GM12864 (cell line): ENCODE measurements at places on chromosomes 3 and 15.

DNA sequence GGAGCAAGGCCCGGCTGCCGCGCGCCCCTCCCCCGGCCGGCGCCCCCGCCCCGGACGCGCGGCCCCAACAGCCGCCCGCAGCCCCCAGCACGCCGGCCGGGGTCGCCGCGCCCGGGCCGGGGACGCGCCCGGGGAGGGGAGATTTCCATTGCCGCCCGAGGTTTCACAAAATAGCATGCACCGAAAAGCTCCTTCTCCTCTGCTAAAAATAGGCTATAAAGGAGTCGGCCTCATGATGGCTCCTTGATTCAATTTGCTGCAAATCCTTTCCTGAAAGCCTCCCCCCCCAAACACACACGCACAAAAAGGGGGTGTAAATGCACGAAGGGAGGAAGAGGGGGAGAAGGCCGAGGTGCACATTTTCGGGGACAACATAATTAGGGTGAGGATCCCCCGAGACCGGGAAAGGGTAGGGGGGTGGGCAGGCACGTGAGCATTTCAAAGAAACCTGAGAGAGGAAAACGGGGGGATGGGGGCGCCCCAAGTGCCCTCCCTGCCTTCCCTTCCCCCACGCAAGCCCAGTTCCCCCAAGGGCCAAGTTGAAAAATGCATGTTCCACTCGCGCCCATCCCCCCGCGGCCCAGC is 734 bp downstream of the TBL1XR1 start:
- DNase-seq: no peak

GRCh38 chr3:178206521-178206920 is 329.7 kb upstream of the KCNMB2 start:
- no peak for DNase-seq

DNA sequence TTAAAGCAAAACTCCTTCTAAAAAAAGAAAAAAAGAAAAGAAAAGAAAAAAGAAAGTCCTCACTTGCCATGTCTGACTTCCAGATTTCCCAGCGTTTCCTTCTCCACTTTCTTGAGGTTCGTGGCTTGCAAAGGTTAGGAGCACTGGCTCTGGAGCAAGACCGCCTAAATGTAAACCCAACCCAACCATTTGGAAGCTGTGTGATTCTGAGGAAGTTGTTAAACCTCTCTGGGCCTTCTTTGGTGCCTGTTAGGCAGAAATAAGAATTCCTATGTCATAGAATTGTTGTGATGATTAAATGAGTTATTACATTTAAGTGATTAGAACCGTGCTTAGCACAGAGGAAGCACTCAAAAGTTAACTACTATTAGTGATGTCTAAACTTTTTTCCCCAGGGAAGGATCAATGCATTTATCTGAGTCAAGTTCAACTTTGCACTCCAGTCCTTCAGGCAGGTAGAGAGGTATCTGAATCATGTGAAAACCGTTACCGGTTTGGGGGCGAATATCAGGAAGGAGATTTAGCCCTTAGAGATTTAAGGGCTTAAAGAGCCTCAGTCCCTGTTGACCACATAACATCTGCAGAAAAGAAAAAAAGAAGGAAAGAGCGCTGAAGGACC is 78.3 kb upstream of the HES1 start:
- no peak for DNase-seq

GRCh38 chr3:42638339-42638842 is 15.1 kb upstream of the ZBTB47 start:
- no peak for DNase-seq

- no peak for DNase-seq
Measured at GRCh38 chr3:54353546-54353945, 231.2 kb downstream of the CACNA2D3 start.

DNA sequence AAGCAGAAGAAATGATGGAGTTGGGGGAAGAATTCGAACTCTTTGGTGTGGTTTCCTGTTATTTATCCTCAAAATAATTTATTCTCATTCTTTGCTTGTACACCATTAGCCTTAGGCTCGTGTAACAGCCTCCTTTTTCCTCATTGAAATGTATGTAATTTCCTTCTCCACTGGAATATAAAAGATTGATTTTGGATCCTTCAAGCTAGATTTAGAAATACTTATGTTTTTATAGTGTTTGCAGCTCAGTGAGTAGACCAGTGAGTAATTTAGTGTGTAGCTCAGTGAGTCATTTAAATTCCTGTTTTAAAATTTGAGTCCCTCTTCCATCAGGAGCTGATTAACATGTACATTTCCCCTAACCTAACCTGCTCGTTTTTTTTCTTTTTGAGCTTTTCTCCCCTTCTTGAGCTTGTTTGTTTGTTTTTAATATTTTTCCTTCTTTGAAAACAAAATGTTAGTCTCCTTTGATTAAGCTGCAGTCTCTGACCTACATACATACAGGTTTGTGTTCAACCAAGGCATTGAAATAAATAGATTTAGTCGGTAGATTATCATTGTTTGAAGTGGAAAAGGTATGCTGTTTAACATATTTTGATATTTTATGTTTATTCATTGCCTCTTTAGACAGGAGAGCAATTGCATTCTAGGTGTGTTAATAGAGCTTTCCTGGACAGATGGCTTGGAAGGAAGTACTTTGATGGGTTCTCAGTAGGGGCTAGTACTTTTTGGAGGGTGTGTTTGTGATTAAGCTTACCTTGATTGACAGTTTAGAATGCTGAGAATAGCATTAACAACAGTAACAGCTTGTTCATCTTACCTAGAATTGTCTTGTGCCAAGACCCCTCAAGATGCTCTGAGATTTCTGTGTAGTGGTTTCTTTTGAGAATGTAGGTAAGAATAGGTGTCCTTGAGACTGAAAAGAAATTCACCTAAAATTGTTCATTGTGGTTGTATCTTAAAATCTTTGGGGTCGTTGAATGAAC is 5.9 kb downstream of the USP3 start:
- DNase-seq: no peak
